ENCODE measurements at places on chromosomes 3 and 15. TPM values are rescaled to one million over a fixed set of nuclear protein-coding genes. Genes with fewer than 3 reads are reported as not detected.

GRCh38 chr15:33132722-33133345 lies 61.7 kb downstream of the FMN1 start:
- no peak for DNase-seq

DNA sequence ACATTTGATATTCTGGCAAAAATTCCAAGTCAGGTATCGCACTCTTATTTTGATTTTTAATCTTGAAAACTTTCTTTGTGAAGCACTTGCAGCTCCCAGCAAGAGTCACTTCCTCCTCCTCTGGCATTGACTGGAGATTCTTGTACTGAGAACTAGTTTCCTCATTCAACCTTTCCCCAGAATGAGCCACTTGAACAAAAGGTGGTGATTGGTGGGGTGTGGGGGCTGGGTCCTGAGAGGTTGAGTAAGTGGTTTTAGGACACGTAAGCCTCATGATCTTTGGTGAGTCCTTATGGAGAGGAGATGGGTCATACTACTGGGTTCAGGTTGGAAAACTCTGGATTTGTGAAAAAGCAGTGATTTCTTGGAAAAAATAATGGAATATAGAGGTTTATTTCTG lies 32.3 kb upstream of the ONECUT1 start:
- no peak for DNase-seq

DNA sequence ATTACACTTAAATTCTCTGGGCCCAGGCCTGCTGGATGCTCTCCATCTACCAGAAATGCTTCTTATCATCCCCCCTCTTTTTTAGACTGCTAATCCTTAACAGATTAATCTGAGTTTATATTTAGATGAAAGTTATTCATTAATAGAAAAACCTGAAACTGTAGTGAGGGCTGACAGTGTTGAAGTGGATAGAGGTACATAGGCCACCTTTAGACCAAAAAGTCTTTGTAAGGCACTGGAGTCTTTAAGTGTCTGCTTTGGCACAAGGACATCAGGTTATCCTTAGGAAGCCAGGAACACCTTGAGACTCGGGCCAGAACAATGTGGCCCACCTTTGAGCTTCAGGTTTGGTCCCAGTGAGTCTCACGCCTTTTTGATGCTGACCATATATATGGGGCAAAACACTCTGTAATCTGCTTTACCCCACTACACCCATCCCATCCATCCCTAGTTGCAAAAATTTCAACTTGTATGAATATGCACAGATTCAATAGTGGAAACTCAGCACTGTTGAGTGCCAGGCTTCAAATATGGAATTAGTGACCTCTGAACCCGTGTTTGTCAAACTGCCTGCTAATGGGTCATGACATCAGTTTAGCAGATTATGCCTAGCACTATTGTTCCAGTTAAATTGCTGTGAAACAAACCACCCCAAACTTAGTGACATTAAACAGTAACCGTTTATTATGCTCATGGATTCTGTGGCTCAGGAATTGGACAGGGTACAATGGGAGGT lies 44.0 kb downstream of the PDE8A start:
- no peak for DNase-seq

DNA sequence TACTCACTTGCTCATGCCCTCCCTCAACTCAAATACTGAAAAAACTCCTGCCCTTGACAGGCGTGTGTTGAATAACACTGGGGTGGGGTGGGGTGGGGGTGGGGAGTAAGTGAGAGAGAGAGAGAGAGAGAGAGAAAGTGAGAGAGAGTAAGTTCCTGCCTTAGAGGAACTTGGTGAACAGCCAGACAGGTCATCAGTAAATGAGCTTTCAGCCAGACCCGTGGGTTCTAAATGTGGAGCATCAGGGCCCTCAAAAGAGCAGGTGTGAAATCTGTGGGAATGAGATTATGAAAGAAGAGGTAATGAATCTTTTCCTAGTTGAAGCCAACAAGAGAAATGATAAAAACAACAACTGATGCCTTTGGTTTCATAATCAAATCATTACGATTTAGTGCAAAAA lies 134.4 kb upstream of the FAM3D start:
- no peak for DNase-seq

DNA sequence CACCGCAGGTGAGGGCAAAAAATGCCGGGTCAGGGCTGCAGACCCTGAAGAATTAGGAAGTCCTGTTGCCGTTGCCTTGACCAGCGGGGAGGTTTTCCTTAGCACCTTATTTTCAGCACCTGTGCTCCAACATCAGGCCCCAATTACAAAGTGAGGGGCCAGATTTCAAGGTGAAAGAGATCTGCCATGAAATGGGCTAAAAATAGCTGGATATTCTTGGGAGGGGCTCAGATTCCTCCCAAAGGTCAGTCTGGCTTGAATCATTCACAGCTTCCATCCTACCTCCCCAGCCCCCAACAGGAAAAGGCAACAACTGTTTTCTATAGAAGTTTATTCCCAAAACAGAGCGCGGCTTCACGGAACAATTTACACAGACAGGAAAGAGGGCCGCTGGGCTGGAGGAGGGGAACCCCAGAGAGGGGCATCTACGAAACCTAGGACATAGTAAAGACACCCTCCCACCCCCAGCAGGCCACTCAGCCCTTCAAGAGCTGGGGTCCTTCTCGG lies 941 bp upstream of the SLC26A6 start:
- no peak for DNase-seq

GRCh38 chr15:38207621-38208020 lies 45.0 kb upstream of the SPRED1 start:
- DNase-seq: no peak

Gene RBP2
- total RNA-seq: 7.5 TPM

Gene ANKRD63
- not detected for total RNA-seq

Gene WDR49
- 0.72 TPM for total RNA-seq

Gene CIP2A
- 1.3 TPM for total RNA-seq

Measured in pancreas (tissue), 10 donors.